ENCODE measurements at places on chromosomes 12 and 14.
A peak's percentile ranks its signal among the peaks of the same experiment; 100 is the strongest.

GRCh38 chr14:31162910-31163649 lies 44.5 kb downstream of the HECTD1 start:
- no peak for DNase-seq

GRCh38 chr14:66645716-66646115 lies 137.8 kb downstream of the GPHN start:
- DNase-seq = no peak

DNA sequence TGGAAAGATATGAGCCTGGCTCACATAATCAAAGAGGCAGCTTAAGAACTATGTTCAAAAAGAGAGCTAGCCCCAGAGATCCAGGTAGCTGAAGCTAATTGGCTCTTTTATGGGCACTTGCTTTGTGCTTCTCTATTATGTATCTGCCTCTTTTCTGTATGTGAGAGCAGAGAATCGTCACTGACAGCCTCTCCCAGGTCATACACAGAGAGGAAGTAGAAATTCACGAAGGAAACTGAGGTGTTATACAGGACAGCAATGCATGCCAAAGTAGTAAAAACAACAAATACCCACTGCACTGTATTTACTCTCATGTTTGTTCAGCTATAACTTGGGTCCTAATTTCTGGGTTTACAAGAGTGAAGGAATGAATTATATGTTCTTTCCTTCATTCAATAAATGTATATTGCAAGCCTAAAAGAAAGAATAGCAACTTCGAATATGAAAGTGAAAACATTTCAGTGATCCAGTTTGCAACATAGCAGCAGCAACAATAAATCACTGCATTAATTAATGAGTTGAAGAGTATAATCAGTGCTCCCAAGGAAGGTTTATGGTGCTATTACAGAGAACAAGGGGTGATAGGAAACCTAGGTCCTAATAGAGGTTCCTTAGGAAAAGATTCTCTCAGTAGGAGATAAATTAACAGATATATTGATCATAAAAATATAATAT lies 47.1 kb upstream of the ATXN7L3B start:
- no peak for DNase-seq

DNA sequence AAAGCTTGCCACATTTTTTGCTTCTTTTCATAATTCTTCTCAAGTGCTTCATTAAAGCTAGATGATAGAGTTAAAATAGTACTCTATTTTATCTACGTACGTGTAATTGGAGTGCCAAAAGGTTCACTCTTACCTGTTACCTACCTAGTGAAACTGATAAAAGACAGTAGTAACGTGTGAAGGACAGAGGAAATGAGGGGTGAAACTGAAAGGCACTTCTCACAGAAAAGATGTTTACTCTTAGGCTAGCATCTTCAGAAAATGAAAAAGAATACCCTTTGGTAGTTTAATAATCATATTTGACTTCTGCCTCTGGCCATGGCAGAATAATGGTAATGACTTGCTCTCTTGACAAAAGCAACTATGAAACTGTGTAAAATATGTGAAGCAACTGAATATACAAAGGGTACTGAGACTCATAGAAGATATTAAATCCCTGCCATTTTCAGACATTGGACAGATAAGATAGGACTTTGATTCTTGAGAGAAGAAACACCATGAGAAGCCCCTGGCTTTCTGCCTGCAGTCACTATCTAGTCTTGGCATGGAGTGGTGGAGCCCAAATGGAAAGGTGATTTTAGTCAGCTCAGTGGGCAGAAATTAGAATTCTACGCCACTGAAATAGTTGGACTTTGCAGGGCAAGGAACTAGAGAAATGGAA lies 6.3 kb upstream of the EVL start:
- DNase-seq = no peak

GRCh38 chr14:90827919-90828610 lies 11.8 kb upstream of the TTC7B start:
- DNase-seq = peak; percentile 90
